ENCODE measurements at places on chromosomes 6 and 20.

DNA sequence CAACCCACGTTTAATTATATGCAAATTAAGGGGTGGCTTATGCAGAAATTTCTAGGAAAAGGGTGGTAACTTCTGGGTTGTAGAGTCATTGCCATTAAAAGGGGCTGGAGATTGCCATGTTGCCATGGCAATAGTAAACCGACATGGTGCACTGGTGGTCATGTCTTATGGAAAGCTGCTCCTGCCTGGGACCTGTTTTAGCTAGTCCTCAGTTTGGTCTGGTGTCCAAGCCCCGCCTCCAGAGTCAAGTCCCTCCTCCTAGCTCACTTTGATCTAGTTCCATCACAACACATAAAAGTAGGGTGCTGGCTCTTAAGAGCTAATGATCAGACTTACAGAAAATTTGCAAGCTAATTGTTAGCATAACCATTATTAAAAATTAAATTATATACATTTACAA lies 5.3 kb downstream of the SLC22A2 start:
- no peak for DNase-seq

DNA sequence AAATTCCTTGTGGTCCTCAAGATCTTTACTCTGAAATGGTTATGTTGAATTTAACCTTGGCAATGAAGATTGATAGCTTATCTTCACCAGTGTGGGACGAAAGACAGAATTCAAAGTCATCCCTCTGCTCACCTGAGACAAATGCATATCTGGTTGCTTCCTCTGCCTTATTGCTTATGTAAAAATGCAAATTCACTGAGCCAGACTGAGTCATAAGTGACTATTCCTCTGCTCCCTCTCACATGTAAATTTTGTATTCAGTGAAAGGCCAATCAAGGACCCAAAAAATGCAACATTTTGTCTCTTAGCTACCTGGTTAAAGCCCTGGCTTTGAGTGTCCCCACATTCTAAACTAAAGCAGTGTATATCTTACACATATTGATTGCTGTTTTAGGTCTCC lies 593.1 kb upstream of the GJE1 start:
- DNase-seq: no peak

GRCh38 chr6:14135893-14136539 lies 18.4 kb downstream of the CD83 start:
- no peak for DNase-seq

DNA sequence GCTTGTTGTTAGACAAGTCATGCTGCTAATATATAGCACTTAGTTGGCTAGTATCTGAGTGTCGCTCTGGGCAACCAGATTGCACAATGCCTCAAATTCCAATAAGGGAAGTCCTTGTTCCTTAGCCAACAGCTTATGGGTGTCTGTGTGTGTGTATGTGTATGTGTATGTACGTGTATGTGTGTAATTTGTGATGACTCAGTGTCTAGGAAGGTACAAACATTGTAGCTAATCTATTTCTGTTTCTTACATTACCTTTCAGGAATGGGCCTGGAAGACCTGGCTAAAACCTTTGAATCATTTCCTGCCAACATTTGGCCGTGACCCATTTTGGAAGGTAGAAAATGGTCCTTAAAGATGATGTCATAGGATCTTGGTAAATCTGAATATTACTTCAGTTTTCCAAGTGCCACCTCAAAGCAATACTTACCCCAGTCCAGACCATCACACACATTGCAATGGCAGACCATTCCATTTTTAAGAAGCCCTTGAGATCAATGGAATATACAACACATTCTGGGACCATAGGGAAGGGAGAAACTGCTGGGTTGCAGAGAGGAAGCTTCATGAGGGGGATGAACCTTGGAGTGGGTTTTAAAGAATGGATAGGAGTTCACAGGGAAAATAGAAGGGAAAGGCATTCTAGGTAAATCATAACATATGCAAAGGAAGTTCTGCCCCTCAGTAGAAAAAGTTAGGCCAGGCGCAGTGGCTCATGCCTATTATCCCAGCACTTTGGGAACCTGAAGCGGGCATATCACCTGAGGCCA lies 25.1 kb downstream of the NEDD9 start:
- no peak for DNase-seq

DNA sequence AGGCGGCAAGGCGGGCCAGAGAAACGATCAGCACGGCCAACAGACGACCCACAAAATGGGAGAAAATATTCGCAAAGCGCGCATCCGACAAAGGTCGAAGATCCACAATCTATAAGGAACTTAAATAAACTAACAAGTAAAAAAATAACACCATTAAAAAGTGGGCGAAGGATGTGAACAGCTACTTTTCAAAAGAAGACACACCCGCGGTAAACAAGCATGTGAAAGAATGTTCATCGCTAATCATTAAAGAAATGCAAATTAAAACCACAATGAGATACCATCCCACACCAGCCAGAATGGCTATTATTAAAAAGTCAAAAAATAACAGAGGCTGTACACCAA lies 117.8 kb upstream of the SIRPA start:
- DNase-seq: no peak

- no peak for DNase-seq
Observed at GRCh38 chr6:16331384-16332174, 93.2 kb downstream of the GMPR start.

DNA sequence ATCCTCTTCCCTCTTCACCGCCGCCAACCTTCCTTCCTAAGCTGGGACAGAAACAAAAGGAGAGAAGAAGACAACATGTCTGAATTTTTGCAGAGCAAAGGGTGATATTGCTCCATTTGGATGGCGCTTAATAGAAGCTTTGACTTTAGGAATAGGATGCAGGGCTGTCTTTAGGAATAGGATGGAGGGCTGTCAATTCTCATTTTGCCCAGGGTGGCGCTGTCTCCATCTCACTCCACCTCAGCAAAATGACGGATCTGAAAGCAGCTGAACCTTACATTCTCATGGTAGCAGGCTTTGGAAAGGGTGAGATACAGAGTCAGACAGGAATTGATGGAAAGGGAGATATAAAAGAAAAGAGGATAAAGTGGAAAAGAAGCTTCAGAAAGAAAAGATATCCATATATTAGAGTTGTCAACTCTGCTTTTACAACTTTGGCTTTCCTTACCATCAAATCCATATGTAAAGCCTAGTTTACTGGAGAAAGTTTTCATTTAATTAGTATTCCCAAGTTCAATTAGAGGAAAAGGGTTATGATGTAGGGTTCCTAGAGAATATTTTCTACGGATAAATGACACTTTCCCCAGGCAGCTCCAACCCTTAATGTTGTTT lies 2.4 kb downstream of the MTCL3 start:
- DNase-seq: no peak

DNA sequence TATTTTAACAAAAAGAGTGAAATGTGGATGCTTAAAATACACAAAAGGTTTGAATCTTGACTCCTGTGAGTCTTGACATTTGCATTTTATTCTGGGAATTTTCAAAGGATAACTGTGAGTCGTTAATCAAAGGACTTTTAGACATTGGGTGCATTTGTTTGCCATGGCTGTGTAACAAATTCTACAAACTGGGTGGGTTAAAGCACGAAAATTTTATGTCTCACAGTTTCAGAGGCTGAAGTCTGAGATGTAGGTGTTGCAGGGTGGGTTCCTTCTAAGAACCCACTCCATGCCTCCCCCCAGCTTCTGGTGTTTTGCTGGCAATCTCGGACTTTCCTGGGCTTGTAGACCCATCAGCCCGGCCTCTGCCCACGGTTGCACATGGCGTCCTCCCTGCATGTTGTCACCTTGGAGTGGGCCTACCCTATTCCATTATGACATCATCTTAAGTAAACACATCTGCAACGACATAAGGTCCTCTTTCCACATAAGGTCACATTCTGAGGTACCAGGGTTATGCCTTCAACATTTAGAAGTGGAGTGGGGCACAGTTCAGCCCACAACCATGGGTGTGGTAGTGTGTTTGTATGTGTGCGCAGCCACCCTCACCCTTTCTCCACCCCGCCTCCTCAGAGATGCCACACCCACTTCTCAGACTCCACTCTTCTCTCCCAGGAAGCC lies 113.1 kb downstream of the FOXA2 start:
- no peak for DNase-seq

- DNase-seq: no peak
Observed at GRCh38 chr6:76703786-76704185, 631.3 kb upstream of the IMPG1 start.

- DNase-seq: no peak
Observed at GRCh38 chr6:137798261-137798660, 68.8 kb upstream of the TNFAIP3 start.

- DNase-seq: no peak
Observed at GRCh38 chr6:149867876-149868640, 3.9 kb upstream of the LRP11 start.

DNA sequence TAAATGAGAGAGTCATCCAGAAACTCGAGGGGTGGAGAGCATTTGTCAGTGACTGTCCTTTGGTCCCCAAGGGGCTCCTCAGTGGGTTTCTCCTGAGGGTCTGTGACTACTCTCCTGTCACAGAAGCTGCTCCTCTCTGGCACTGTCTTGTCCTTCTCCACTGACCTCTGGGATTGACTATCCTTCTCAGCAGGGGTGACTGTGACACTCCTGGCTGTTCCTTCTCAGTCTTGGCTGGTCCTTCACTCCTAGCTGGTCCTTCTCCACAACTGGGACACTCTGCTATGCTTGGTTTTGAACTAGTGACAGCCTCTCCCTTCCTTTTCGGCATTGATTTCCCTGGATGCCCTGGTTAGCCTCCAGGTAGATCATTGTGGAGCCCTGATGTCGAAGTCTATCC lies 33.5 kb downstream of the DYNLT1 start:
- DNase-seq: no peak

- no peak for DNase-seq
Observed at GRCh38 chr6:38933426-38933825, 115.2 kb upstream of the GLP1R start.

- DNase-seq: no peak
Observed at GRCh38 chr6:139540276-139540675, 165.8 kb upstream of the CITED2 start.

DNA sequence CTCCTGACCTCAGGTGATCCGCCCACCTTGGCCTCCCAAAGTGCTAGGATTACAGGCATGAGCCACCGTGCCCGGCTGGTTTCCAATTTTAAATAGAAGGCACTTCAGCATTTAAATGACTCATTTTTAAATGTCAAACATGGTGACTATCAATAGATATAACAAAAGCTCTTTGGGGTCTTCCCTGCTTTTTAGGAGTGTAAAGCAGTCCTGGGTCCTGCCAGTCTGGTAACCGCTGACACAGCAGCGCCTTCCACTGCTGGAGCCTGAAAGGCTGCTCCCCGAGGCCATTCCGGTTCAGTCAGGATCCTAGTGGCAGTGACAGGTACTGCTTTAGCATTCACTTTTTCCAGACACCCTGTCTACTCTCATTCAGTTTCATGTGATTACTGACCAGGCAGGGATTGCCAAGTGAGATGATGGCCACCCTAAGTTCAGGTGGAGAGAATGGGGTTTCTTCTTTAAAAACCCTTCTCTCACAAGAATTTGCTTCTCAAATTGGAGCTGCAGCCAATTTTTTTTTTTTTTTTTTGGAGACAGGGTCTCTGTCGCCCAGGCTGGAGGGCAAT lies 5.1 kb downstream of the DIDO1 start:
- DNase-seq: no peak

DNA sequence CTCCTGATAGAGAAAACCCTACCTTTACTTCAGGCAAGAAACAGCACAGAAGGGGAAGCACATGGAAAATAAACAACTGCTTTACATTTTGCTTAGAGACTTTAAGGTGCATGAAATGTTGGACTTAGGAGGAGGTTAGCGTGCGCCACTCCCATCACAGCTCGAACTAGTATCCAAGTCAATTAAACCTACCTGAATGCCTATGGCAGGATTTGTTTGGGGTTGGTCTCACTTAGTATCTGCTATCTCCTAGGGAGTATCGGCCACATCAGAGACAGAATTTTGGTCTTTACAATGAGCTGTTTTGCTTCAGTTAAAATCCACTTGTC lies 12.0 kb downstream of the CYP24A1 start:
- DNase-seq: no peak

DNA sequence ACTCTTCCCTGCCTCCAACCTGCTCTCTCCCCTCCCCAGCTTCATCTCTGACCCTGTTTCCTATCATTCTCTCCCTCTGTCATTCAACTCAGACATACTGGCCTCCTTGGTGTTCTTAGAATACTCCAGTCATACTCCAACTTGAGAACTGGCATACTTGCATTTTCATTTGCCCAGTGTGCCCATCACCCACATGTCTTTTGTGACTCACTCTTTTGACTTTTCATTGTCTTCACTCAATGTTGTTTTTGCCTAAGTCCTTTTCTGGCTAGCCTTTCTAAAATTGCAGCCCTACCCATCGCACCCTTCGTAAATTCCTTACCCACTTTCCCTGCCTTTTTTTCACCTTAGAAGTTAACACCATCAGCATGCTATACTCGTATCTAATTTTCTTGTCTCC lies 77.0 kb upstream of the CD2AP start:
- DNase-seq: no peak

DNA sequence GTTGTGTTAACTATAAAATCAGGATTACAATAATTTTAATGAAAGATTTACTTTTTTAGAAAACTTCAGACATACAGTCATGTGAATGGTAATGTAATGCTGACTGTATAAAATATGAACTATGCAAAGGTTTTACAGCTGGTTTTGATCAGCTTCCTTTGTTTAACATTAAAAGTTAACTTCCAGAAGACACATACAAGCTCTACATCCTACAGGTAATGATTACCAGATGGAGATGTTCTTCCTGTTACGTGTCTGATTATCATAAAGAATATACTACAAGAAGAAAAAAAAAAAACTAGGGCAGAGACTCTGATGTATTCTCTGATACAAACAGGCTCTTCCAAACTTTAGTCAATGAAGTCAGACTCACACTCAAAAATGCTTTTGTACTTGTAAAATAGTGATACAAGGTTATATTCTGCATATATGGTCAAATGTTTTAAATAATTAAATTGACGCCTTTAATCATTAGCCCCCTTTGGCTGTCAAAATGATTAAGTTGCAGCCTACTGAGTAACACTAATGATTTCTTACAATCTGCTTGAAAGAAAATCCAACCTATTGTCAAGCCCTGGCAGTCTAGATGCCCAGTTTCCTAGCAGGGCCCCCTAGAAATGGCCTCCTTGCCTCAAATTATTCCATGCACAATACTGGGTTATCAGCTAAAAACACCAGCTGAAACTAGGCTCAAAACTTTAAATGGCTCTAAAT lies 251.8 kb upstream of the RUNX2 start:
- no peak for DNase-seq

- no peak for DNase-seq
Observed at GRCh38 chr20:40274912-40275533, 414.0 kb downstream of the MAFB start.

DNA sequence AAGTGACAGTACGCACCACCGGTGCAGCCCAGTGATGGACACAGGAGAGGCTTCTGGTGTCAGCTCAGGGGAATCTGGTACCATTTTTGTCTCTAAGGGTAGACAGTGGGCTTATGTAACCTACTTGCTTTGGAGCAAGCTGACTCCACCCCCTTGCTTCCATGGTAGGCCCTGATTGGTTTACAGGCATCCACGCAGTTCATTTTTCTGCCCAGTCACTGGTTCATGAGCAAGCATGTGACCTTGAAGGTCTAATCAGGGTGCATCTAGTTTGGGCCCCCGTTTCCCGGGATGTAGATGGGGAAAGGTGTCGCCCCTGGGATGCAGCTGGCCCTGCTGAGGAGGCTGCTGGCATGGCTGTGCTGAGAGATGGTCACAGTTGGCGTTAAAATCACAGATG lies 244.8 kb upstream of the KCNG1 start:
- DNase-seq: no peak

GRCh38 chr6:169896826-169897456 lies 145.5 kb downstream of the ERMARD start:
- no peak for DNase-seq
